ENCODE measurements at places on chromosomes 7 and 10.

DNA sequence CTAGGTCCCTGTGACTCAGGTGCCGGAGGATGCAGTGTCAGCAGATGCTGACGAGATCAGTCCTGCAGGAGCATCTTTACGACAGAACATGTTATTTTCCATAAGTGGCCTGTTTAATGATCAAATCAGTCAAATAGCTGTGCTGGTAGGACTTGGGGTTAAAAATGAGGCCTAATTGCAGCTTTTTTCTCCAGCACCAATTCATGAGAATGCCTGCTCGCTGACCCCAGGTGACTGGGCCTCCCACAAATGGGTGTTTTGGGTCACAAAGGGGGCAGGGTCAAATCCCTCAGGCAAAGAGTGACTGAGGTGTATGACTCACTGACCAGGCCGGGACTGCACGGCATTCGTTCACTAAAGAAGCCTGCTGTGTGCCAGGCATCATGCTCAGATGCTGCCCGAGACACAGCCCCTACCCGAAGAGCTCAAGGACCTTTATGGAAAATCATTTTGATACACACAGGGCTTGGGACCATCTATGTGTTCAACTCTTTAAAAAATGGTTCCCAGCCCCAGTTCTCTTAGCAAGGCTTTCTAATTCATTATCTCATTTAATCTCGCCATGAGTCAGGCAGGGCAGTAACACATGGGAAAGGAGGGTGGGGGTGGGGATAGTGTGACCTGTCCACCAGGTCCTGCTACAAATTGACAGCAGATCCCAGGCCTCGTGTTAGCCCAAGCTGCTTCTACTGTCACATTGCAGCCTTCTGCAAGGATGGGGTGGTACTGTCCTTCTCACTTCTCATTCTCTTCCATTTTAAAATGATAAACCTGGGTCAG is 21.1 kb downstream of the ZNF775 start:
- peak; percentile 6 for DNase-seq

- DNase-seq, result peak; percentile 91
Observed at GRCh38 chr10:16965740-16966447, 148.7 kb upstream of the RSU1 start.

GRCh38 chr7:27151341-27151930 is 947 bp downstream of the HOXA3 start:
- DNase-seq, result no peak

DNA sequence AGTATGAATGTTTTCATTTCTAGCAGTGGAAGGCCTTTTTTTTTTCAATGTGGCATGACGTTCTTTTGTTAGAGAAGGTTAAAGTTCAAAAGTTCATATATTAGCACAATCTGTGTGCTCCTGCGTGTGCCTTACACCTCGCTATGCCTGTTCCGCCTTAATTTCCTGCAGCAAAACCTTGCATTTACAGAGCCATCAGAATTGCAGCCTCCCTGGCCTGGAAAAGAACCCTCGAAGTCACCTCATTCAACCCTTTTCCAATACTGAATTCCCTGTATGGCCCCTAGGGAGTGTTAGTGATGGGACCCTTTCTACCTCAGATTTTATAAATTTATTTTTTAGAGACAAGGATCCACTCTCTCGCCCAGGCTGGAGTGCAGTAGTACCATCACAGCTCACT is 103.5 kb upstream of the ZNF438 start:
- DNase-seq, result no peak

Data from urothelium cell line (cell line).